RKO (cell line): ENCODE measurements at places on chromosomes 3 and 15.

DNA sequence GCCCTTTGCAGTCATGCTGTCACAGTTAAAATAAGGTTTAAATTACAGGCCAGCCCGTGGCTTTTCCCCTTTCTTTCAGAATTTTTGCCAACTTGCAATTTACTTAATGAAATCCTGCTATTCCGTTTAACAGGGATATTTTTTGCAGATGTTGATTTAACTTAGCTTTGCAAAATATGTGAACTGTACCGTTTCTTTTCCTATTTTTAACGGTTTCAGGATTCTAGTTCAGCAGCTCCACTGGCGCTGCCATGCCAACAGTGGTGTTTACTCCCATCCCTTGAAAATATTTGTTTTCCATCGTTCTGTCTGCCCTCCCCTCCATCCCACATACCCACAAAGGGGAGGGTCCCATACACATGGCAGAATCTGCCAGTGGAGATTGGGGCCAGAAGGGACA, 54.3 kb downstream of the SMAD6 start:
- no peak for DNase-seq

DNA sequence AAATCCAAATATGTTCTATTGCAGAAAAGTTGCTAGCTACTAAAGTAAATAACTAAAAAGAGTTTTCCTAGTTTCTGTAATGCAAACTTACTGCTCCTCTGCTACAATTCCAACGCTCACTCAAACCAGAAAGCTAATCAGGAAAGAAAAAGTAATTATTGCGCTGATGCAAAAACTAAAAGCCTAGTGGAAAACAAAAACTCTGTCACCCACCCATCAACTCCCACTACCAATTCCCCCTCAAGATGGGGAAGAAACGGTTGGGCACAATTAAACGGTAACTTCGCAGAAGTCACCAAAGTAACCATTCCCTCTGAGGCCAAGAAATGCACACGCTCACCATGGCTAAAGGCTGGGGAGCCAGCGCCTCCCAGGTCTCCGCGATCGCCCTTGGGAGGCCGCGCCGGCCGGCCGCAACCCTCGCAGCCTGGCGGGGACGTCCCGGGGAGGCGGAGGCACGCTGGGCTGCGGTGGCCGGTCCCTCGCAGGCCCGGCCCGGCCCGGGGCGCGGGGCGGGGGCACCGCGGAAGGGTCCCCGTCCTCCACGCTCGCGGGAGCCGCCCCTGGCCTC, 684 bp downstream of the SLTM start:
- peak; percentile 27 for DNase-seq

GRCh38 chr15:75554717-75555116, 24.4 kb downstream of the PTPN9 start:
- DNase-seq, result no peak

- DNase-seq, result no peak
Observed at GRCh38 chr3:143585720-143586456, 262.4 kb downstream of the SLC9A9 start.

GRCh38 chr15:51227940-51228732, 110.3 kb downstream of the CYP19A1 start:
- DNase-seq, result peak; percentile 90

DNA sequence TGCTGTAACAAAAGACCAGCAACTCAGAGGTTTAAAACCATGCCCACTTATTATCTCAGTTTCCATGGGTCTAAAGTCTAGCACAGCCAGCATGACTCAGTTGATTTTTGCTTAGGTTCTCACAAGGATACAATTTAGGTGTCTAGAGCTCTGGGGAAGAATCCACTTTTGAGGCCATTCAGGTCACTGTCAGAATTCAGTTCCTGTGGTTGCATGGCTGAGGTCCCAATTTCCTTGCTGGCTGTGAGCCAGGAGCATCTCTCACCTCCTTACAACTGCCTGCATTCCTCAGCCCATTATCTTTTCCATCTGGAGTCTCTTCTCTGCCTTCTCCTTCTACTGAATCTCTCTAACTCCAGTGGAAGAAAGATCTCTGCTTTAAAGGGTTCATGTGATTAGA, 240.5 kb upstream of the CFAP20DC start:
- DNase-seq, result no peak

GRCh38 chr3:186506191-186506739, 37.9 kb downstream of the CRYGS start:
- no peak for DNase-seq

DNA sequence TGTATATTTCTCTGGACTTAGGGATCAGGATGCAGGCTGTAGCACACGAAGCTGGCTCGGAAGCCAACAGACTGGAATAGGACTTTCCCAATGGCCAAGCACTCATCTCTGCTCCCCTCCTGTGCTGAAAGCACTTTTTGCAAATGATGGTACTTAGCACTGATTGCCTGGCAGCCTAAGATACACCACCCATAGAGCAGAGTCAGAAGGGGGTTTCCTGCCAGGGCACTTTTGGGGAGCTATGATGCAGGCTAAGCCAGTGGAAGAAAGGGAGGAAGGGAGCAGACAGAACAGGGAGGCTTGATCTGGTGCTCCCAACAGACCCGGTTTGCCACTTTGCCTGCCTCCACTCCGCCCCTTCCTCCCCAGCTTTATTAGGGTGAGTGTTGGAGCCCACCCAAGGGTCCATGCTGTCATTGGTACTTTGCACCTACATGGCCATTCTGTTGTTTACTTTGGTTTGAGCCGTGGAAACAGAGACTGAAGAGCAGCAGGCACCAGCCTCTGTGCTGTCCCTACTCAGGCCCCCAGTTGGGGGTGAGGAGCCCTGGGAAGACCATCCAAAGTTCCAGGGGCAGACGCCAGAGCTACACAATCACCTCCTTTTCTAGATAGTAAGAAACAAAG, 15.9 kb downstream of the BSN start:
- no peak for DNase-seq

DNA sequence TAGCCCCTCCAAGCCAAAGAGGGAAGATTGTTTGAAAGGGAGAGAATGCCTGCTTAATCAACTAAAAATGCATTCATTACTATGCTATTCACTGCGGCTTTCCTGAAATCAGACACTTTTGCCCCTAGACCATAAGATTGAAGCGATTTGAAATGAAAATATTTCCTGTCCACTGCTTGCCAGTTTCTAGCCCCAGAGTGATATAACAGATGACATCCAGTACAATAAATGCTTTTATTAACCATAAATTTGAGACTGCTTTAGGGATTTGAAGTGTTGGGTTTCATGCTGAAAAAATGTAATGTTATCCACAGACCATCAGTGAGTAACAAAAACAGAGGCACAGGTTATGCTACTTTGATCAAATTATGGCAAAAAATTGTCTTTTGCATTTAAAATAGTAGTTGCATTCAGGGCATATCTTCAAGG, 14.1 kb downstream of the IL17RD start:
- no peak for DNase-seq

DNA sequence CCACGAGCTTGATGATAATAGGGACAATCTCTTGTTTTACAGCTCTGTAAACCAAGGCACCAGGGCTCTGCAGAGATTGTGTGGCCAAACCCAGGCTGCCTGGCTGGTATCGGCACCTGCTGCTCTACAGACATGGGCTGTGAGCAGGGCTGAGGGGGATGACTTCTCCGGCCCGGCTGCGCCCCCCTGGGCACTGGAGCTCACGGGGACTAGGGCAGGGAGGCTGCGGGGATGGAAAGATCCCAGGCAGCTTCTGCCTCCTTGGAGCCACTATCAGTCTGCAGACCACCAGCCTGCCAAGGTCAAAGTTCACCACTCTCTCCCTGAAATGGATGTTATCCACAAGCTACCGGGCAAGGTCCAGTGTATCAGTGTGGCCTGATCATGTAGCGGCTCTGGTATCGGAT, 22.0 kb upstream of the PIGZ start:
- DNase-seq, result no peak

DNA sequence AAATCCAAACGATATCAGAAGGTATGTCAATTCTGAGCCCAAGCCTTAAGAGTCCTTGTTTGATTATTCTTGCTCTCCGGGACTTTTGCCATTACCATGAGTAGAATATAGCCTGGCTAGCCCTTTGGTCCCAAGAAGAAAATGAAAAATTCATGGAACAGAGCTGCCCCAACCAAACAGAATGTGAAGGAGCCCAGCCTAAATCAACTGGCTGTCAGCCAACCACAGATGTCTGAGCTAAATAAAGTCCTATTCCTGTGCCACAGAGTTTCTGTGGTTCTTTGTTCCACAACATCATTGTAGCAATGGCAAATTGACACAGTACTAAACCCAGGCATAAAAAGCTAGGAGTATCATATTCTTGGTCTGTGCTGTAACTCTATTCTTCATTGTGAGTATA, 185.2 kb downstream of the CPNE4 start:
- no peak for DNase-seq

DNA sequence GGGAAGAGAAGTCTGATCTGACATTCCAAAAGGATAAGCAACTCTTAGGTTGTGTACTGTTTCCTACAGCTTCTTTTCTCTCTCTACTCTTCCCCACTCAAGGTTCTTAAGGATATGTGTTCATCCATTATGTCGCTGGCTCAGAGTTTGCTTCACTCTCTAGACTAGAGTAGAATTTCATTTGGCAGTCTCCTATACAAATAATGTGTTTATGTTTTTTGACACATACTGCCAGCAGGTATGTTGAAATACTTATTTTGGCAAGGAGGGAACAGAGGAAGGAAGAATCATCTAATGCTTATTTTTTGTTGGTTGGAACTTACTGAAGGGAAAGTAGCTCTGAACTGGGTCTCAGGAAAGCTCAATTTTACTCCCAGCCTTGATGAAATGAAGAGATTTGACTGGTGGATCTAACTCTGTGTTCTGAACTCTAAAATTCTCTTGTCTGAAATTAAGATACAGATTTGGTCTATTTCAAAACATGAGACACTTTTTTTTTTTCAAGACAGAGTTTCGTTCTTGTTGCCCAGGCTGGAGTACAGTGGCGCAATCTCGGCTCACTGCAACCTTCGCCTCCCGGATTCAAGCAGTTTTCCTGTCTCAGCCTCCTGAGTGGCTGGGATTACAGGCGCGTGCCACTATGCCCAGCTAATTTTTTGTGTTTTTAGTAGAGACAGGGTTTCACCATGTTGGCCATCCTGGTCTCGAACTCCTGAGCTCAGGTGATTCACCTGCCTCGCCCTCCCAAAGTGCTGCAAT, 7.6 kb upstream of the EMC3 start:
- DNase-seq, result no peak

- DNase-seq, result no peak
Observed at GRCh38 chr15:100690032-100690794, 87.8 kb downstream of the ASB7 start.

GRCh38 chr3:5016211-5017161, 37.2 kb downstream of the BHLHE40 start:
- peak; percentile 87 for DNase-seq

DNA sequence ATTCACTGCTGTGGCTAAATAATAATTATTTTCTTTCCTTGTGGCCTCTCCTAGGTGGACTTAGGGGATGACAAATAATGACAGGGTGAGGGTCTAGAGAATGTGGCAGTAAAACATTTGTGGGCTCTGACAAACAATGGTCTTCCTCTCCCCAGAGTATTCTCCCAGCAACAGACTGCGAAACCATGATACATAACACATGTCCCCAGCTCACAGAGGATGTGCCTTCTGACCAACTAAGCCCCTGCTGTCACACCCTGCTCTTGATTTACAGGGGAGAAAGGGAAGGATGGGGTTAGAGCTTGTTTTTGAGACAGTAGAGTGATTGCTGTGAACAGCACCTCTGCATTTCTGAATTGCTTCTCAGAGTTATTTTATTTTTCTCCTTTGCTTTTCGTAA, 116.6 kb upstream of the CTDSPL start:
- no peak for DNase-seq

- DNase-seq, result no peak
Observed at GRCh38 chr15:96223939-96224338, 106.6 kb upstream of the NR2F2 start.

DNA sequence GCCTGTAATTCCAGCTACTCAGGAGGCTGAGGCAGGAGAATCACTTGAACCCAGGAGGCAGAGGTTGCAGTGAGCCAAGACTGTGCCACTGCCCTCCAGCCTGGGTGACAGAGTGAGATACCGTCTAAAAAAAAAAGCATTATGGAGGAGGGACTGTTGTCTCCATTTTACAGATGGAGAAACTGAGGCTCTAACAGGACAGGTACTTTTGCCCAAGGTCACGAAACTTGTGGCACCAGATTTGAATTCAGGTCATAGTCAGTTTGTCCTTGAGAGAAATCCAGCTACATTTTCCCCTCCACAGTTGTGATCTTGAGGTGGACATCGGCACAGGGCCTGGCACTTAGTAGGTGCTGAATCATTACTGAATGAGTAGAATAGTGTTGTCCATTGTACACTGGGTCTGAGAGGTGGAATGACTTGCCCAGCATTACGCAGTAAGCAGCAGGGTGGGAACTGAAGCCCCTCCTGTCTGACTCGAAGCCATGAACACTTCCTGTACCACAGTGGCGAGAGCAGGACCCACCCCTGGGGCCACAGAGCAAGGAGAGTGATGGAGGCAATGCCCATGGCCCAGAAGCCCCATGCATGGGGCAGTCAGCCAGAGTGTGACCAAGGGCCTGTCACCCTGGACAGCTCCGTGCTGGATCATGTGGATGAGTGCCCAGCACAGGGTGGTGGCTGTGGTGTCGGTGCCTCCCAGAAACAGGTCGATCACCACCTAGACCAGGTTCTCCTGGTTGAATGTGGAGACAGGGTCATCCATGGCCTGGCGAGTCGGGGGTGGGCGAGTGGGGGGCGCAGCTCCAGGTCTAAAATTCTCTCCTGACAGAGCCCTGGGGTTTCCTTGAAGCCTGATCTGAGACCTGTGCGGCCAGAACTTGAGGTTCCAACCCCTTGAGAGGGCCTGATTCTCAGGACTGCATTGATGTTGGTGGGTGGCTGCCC, 20.4 kb upstream of the PARL start:
- DNase-seq, result no peak

DNA sequence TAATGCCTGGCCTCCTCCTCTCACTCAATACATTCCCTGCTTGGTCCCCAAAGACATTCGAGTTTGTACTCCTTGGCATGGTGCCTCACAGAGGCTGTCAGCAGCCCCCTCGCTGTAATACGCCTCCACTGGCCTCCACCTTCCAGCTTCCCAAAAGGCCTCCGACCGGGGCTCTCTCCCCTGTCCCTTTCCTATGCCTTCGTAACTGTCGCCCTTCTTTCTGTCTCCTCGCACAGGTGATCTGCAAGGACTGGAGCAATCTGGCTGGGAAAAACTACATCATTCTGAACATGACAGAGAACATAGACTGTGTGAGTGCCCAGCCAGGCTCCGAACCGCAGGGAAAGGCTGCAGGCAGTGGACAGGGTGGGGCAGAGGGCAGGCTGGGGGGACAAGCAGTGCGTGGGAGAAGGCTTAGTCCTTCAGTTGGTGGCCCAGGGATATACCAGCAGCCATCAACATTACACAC, 10.7 kb upstream of the ABTB1 start:
- DNase-seq, result no peak
